ENCODE measurements at places on chromosomes 12 and 14.

DNA sequence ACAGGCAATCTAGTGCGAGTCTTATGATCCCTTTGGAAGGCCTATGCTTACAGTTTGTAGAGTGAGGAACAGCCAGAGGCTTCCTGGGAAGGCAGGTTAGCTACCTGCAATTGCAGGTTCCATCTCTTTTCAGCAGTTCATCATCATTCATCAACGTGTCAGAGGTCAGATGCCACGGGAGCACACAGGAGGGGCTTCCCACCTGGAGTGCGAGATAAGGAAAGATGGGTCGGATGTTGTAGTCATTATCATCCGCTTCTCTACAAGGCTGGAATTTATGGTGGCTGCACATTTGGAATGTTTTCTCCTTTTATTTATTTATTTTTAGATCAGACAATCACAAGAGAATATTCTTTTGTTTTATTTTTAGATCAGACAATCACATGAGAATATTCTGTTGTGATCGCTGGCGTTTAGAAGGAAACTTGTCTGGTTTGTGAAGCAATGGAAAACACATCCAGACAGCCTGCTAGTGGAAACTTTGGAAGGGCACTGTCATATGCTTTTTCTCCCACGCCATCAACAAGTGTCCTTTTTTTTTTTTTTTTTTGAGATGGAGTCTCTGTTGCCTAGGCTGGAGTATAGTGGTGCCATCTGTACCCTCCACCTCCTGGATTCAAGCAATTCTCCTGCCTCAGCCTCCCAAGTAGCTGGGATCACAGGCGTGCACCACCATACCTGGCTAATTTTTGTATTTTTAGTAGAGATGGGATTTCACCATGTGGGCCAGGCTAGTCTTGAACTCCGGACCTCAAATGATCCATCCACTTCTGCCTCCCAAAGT lies 1.9 kb upstream of the BICD1 start:
- DNase-seq, result no peak

GRCh38 chr12:103558879-103559278 lies 28.2 kb upstream of the STAB2 start:
- no peak for DNase-seq

- no peak for DNase-seq
Measured at GRCh38 chr14:58914279-58914855, 274.1 kb upstream of the DAAM1 start.

DNA sequence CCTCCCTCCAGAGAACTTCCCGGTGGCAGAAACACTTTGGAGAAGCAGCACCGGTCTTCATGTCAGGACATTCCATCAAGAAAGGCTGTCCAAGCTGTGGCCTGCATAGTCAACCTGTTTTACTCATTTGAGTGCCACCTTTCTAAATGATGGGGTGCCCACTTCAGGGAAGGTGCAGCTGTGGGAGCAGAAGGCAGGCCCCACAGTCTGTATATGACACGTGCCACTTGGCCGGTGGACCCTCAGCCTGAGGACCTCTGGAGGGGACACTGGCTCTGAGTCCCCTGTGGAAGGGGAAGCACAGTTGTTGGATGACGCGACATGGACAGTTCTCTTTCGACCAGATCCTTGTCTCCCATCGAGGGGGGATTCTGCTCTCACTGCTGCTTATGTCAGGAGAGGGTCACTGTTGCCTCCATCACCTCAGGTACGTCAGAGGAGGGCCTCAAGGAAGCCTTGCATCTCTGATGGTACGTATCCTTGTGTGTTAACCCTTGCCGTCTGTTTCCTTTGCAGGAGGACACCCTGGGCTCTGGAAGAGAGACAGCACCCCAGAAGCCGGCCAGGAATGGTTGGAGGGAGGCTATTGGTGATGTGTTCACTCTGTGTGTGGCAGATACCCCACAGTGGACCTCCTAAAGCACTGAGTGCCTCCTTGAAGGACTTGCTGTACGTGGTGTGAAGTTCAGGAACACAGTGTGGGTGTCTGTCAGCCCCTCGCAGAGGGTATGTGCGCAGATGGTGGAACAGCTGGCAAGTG lies 132.1 kb upstream of the RTL1 start:
- no peak for DNase-seq

DNA sequence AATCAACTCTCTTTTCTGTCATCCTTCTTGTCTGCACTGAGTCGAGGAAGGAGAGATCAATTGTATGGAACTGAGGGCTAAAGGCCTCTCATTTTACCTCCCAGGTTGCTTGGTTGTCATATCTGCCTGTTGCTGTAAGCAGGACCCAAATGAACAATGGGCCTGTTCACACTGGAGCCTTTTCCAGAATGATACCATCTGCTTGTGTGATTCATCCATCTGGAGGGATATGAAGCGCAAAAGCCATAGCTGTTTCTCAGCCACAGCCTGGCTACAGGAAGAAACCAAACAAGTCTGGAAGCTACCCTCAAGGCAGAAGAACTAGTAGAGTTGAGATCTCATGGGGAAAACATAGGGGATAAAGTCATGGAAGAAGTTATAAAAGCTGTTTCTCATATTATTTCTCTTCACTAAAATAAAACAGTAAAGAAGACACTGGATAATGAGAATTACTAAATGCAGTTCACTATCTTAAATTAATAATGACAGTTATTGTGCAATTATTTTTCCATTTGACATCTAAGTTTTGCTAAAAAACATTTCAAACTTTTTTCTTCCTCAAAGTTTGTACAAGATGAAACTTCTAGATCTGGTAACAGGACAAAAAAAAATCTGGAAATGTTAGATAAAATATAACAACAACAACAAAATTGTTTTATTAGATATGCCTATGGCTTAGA lies 106.3 kb downstream of the SPTSSA start:
- DNase-seq, result no peak

DNA sequence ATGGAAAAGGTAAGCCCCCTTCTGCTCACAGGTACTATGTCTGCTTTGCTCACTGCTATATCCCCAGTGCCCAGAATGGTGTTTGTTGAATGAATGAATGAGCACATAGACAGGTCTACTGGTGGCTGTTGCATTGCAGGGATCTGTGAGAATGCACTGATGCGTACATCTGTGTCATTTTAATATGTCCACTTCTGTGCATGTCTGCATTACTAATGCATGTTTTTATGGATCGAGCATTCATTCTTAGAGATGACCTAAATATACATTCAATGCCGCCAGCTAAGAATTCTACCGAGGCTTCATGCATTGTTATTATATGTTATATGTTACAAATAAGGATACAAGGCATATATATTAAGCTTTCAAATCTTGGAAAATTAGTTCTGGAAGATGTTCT lies 73.8 kb downstream of the SPRING1 start:
- no peak for DNase-seq

DNA sequence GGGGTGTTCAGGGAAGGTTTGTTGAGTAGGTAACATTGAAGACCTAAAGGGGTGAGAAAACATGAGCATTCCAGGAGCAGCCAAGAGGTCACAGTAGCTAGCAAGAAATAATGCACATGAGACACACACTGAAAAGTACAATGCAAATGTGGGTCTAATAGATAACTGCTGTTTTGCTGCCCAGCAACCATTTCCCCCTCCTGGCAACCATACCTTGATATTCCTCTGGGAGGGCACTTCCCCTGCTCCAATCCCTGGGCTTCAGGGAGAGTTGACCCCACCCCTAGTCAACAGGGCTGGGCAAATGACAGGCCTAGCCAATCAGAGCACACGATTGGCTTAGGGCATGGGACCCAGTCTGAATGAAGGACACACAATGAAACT lies 8.5 kb upstream of the ACTN1 start:
- no peak for DNase-seq

GRCh38 chr14:68632054-68632895 lies 160.6 kb downstream of the ZFP36L1 start:
- DNase-seq, result no peak

DNA sequence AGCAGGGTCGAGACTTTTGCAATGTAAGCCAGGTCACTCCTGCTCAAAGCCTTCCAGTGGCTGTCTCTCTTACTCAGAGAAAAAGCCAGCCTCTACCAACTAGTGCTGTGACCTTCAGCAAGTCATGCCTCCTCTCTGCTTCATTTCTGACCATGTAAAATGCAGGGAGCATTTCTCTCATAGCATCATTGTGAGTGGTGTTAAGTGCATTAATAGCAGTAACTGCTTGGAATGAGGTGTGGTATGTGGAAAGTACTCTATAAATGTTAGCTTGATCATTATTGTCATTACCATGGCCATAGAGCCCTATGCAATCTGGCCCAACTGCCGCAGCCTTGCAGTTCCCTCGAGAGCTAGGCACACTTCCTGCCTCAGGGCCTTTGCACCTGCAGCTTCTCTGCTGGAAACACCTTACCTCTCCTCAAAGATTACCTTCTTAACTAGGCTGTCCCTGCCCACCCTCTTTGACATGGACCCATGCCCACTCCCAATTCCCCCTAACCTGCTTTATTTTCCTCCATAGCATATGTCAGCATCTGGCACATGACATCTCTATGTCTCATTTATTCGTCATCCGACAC lies 10.9 kb downstream of the PLEKHD1 start:
- no peak for DNase-seq

GRCh38 chr12:38823738-38824137 lies 81.7 kb downstream of the CPNE8 start:
- no peak for DNase-seq

- peak; percentile 19 for DNase-seq
Measured at GRCh38 chr12:39144613-39145061, 239.2 kb upstream of the CPNE8 start.

DNA sequence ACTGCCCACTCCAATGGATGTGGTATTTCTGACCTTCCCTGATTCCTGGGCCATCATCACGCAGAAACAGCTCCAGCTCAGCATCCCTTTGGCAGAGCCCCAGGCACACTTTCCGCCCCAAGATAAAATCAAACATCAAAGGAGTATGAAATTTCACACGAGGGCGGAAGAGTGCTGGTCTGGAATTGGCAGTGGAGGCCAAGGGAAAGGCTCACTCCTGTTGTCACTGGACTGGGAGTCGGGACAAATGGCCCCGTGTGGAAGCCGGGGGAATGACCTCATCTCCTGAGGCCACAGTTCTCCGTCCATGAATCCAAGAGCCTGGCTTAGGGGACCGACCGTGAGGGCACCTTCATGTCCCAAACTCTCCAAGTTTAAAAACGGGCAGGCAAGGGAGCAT lies 40.9 kb downstream of the FZD10 start:
- DNase-seq, result no peak

DNA sequence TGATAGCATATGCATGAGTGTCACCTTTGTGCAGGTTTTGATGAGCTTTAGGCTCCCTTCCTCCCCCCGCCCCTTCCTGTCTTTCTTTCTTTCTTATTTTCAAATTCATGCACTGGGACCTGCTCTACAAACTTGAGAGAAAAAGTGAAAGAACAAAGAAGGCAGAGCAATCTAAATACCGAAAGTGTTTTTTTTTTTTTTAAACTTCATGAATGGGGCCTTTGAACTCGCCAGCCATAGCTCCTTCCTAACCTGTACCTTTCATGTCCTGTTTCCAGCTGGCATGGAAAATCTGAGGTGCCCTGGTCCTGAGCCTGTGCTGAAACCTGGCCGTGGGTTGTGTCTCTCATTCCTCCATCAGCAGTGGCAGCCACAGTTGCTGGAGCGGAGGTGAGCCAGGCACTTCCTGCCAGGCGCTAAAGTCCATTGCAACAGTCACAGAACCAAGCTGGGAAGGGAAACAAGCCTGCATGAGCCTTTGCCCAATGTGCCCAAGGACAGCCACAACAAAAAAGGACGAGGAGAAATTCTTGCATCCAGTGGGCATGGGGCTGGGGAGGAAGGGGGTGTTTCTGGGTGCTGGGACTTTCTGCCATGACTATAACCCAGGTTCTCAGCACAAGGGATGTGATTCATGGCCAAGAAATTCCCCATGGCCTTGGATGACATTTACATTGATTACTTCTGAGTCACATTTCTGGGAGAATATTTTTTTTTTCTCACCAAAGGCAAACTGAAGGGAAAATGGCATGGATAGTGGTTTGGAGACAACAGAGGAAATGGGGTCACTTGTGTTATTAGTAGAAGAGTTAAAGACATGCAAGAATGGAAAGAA lies 102.7 kb downstream of the TMEM30B start:
- DNase-seq, result no peak

DNA sequence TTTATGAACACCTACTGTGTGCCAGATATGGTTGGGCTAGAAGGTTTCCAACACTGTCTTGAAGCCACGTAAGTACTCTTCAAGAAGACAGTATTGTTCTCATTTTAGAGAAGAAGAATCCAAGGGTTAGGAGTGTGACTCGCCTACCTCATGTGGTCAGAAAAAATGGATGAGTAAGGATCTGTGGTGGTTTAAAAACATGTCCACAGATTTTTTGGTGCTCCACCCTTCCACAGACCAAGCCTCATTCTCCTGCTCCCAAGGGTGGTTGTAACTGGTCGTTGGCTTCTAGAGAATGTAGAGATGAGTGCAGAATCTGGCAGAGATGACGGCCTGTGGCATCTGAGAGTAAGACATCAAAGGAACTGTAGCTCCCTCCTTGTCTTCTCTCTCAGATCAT lies 30.3 kb upstream of the TTC7B start:
- DNase-seq, result no peak

DNA sequence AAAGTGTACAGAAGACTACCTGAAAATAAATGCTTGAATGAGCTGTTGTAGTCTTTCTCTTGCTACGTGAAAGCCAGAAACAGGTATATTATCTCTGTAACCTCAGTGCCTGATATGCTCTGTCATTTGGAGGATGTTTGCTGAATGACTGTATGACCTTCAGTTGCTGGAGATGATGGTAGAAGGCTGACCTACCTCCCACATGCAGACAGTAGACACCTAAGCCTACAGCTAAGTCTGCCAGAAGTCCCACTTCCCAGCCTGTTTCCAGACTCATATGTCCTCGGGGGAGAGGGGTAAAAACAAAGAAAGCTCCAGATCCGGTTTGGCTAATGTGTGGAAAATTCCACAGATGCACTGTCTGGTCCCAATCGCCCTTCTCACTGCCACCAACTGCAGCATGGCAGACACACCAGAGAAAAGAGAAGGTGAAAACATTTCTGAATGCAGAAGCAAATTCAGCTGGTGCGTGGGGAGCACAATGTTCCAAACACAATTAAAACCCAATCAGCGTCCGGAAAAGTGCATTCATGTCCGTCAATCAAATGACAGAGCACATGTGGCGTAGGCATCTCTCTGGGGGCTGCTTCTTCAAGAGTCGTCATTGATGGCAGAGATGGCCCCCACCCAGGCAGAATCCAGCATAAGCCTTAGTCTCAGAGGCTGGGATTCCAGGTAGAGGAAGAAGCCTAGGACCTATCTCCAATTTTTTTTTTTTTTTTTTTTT lies 76.3 kb upstream of the TBX3 start:
- no peak for DNase-seq

DNA sequence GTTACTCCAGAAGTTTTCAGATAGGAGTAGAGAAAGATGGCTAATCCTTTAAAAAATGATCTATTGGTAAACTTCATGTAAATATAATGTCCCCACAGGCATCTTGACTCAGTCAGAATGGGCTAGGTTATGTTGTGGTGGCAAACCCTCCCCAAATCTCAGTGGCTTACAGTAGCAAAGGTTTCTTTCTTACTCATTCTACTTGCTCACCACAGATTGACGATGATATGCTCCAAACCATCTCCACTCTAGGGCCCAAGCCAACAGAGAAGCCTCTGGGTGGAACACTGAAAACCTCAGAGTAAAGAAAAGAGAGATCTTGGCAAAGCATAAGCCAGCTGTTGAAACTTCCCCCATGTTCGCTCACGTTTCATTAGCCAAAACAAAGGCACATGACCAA lies 146.4 kb downstream of the EMP1 start:
- DNase-seq, result no peak
